ENCODE measurements at places on chromosomes 1 and 21.

DNA sequence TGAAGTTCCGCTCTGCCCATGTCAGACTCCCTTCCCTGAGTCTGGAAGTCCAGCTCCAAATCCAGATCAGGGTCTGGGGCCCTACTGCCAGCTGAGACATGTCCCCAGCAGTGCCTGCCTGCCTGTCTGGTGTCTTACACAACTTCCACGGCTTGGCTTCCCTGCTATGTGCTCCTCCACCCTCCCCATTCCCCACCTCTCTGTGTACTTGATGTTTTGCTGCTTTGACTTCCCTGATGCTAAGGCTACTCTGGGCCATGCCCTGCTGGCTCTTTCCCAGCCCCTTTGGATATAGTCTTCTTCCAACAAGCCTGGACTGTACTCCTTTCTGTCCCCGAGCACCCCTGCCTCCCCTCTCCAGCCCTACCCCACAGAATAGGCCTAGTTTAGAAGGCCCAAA, 7.3 kb downstream of the GJA5 start:
- DNase-seq, result no peak

DNA sequence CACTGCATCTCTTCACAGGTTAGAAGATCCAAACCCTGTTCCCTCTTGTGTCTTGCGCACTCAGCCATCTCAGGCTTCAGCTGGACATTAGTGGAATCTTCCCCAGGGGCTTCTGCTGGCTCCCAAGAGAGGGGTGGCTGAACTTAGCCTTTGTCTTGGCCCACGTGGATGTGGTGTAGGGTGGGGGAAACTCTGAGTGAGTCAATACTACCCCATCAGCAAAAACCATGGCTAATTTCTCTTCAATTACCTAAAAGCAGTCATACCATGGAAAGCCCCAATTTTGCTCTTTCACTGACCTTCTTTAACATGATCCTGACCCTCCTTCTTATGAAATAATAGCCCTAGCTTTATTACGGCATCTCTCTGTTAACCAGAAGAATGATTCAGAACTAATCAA, 72.5 kb upstream of the RAB3GAP2 start:
- no peak for DNase-seq

DNA sequence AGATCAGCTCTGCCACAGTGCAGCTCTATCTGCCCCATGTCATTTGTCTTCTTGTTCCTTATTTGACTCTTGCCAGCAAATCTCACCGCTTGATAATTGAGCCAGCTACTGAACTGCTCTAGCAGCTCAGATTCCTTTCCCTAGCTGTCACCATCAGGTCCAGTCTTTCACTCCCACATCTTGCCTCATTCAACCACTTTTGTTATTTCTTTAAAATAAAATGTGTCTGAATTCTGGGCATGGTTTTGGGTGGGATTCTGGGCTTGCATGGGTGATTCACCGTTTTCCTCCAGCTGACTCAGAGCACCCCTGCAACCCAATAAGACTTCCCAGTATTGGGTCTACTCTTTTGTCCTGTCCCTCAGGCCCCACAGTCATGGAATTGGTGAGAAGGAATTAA, 215.7 kb downstream of the DSCAM start:
- DNase-seq, result no peak

GRCh38 chr1:983798-984475, 2.0 kb upstream of the PERM1 start:
- DNase-seq, result peak; percentile 73

- no peak for DNase-seq
These were observed 136.8 kb downstream of the NOS1AP start for GRCh38 chr1:162206300-162206699.

DNA sequence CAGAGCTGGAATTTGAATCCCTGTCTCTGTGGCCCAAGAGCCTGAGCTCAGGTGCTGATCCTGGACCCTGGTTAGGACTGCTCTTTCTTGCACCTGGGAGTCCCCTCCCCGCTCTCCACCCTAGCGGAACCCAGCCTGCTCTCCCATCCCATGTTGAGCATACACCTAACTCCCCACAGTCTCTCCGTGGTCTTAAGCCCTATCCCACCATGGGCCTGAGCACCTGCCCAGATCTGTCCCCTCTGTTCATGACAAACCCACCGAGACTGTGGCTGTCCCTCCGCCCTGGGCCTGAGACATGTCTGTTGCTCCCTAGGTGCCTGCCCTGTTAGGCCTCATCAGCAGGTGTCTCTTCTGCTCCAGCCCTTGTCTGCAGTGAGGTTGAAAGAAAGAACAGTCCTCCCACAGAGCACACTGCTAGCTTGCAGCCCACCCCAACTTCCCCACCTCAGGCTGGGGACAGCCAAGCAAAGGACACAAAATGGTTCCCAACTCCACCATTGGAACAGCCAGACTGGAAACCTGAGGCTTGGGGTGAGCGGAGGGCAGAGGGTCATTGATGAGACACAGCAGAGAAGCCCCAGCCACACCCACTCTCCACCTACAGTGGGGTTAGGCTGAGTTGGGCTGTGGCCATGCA, 118.5 kb downstream of the MATN1 start:
- no peak for DNase-seq

DNA sequence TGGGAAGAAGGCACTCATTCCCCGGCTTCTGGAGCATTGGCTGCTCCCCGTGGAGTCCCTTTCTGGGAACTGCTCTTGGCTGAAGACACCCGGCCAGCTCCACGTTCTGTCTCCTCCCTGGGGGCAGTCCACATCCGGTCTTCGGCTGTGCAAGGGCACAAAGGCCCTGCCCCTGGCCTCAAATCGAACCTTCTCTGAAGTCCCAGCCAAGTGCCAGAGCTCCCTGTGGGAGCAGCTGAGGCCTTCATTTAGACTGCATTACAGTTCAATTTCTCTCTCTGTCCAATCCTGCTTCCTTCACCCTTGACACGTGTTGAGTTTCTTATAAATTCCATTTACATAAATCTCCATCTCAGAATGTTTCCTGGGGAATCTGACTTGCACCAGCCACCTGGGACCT, 132.9 kb upstream of the POU3F1 start:
- DNase-seq, result no peak

- peak; percentile 62 for DNase-seq
These were observed 359 bp downstream of the LRRC3 start for GRCh38 chr21:44455524-44456213.

DNA sequence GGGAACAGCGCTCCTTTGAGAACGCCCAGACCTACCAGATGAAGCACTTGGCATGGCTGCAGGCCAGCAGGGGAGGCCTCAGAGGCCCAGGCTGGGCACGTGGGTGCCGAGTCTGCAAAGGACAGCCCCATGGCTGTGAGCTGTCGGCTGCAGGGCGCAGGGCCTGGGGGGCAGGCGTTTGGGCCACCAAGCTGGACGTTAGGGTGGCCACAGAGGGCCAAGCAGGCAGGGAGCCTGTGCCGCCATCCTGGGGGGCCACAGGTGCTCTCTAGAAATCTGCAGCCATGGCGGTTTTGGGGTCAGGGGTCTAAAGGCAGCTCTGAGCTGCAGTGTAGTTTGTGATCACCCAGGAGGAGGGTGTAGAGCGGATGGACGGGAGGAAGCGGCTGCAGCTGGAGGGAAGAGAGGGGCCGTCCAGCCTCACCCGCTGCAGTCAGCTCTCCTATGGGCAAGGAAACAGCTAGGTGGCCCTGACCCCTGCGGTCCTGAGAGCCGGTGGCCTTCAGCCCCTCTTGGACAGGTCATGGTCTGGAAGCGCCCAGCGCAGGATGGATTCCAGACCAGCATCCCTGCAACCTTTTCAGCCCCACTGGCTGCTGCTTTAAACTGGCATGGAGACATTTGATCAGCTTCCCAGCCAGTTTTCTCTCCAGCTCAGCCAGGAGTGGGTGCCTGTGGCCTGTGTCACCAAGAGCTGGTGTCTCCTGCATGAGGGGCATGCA, 11.0 kb downstream of the IBA57 start:
- no peak for DNase-seq

- no peak for DNase-seq
These were observed 51.0 kb upstream of the ERRFI1 start for GRCh38 chr1:8077120-8077573.

DNA sequence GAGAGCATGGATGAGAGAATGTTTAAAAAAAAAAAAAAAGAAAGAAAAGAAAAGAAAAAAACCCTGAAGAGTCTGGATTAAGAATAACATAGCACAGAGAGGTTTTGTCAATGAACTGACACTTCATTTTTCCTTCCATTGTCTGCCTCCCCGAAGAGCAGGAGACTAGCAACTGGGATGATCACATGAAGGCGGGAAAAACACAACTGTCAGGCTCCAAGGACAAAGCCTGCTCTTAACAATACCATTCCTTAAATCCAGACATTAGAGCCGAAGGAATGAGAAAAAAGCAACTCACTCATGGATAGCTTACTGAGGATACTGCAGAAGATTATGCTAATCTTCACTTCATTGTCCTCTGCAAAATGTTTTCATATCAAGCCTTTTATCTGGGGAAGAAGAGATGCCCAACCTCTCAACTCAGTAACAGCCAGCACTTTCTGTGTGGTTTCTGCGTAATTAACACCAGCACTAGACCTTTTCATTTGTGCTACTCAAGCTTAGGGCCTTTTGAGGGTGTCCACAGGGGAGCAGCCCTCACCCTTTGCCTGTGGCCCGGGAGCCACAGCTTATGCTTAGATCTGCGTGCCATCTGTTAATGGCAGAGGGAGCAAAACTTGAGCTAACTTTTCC, 182.3 kb downstream of the BARHL2 start:
- DNase-seq, result no peak

DNA sequence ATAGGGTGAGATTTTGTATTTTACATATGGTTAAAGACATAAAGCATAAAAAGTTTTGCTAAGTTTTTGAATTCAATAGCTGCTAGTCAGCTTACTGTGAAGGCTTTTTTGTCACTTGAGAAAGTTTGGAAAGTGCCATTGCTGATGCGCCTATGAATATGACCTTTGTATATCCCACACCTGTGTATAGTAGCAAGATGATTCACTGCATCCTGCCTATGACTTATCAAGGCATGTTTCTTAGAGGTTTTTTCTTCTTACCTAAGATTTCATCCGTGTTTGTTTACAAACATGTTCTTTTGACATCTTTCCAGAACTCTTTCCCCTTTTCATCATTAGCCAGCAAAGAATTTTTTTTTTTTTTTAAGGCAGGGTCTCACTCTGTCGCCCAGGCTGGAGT, 51.5 kb downstream of the PRKAA2 start:
- DNase-seq, result no peak

DNA sequence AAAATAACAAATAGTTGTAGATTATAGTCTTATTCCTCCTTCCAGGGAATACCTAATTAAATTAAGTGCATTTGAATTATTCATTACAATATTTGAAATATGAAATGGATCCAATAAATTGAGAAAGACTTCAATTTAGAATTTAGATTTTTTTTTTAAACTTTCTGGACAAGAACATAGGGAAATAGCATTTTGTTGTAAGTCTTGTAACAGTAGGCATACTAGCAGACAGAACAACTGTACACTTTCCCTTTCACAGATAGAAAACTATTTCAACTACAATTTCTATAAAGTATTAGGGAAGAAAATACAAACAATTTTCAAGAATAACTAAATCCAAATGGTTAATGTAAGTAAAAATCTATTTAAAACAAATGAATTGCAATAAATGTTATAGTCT, 577.5 kb downstream of the USP25 start:
- no peak for DNase-seq

DNA sequence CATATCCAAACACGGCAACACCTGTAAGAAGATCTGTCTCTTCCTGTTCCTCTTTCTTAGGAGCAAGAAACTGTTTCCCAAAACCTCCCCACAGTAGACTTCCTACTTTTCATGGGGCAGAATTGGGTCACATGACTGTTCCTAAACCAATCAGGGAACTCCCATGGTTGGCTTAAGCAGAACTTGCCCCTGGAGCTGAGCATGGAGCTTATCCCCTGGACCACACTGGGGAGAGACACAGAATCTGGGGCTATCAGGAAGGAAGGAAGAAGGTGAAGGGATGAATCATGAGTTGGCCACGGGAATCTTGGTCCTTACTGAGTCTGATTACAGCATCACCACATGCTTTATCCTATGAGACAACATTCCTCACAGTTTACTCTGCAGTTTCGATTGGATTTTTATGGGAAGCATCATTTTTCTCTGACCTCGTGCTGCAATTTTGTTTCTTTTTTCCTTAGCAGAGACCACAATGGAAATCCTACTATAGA, 81.8 kb downstream of the CDC7 start:
- no peak for DNase-seq

DNA sequence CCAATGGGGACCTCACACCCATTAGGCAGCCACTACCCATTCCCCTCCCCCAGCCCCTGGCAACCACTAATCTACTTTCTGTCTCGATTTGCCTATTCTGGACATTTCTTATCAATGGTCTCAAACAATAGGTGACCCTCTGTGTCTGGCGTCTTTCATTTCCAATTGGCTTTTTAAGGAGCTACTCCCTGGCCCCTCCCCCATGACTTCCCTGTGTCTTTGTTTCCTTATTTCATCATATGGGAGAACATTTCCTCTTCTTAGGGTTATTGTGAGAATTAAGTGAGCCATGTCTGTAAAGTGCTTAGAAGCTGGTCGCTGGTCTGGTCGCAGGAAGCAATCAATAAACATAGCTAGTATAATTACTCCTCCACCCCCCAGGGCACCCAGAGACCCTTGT, 80.9 kb downstream of the SPSB1 start:
- DNase-seq, result no peak

- DNase-seq, result no peak
These were observed 44.9 kb upstream of the USP24 start for GRCh38 chr1:55259911-55260609.

- no peak for DNase-seq
These were observed 13.3 kb downstream of the RSPO1 start for GRCh38 chr1:37621326-37621870.

GRCh38 chr1:160779626-160780397, 16.2 kb upstream of the LY9 start:
- peak; percentile 77 for DNase-seq

DNA sequence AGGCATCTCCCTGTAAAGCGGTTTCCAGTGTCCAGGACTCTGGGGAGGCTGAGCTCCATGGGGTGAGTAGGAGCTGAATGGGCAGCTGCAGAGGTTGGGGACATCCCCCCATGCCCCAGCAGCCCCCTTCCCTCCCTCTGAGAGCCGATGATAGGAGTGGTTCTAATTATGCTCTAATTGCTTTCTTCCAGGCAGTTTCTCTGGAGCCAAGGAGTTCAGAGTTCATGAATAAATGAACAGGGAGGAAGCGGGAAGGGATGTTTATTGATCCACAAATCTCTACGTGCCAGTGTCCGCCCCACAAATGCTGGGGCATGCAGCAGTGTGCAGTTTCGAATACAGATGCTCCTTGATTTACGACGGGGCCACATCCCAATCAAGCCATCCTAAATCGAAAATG, 15.6 kb downstream of the NKAIN1 start:
- no peak for DNase-seq

DNA sequence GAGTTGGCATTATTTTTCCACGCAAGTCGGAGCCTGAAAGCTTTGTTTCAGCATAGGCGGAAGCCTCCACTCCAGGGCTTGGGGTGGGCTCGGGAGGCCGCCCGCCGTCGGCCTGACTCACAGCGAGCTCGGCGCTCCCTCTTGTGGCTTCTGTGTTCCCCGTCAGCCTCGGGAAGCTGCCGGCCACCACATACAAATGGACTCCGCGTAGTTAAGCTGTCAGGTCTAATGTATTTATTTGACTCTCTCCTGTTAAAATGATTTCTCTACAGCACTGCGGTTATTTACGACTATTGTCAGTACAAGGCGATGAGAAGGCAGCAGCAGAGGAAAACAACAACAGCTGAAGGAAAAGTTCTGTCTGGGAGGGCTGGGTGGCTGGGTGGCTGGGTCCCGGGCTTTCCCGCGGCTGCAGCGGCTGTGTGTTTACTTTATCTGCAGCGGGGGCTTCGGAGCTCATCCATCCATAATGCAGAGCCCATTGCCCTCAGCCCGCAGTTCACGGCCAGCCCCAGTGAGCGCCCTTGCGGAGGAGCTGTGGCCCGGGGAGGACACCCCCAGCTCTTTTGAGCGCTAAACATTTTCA, 375.7 kb upstream of the CAMK1G start:
- peak; percentile 58 for DNase-seq

- DNase-seq, result no peak
These were observed 5.0 kb downstream of the KDM5B start for GRCh38 chr1:202802998-202803932.

Measured in activated CD8-positive, alpha-beta T cell treated with anti-CD3 and anti-CD28 coated beads for 36 hours (primary cell).